ENCODE measurements at places on chromosomes 11 and 22.
A peak's percentile ranks its signal among the peaks of the same experiment; 100 is the strongest.

DNA sequence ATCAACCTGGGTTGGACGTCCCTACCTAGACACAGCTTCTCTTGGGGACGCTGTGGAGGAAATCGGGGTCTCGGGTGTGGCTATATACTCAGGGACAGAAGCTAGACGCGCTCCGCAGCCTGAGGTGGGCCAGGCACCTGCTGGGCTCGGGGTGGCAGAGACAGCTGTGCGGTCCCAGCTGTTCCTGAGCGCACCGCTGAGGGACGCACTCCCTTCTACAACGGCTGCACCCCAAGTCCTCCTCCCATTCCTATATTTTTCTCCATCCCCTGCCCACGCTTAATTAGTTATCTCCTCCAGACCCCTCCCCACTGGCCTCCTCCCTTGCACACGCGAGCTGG, 188 bp upstream of the MTNR1B start:
- DNase-seq: no peak

GRCh38 chr11:2382936-2383851, 6.1 kb downstream of the CD81 start:
- no peak for DNase-seq

GRCh38 chr22:36356708-36357624, 30.8 kb downstream of the MYH9 start:
- no peak for DNase-seq

- no peak for DNase-seq
Measured at GRCh38 chr11:9200471-9200870, 64.7 kb downstream of the DENND5A start.

DNA sequence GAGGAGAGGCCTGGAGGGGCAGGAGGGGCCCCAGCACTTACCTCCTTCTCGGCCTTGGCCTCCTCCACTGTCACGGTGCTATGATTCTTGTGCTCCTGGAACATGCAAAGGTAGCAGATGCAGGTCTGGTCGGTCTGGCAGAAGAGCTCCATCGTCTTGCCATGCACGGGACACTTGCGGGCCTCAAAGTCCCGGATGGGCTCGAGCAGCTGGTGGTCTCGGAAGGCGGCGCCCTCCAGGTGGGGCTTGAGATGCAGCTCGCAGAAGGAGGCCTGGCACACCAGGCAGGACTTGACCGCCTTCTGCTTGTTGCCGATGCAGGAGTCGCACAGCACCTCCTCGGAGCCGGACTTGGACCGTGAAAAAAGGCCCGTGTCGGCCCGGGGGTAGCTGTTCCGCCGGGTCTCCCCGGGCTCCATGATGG, 714 bp downstream of the TRIM29 start:
- no peak for DNase-seq

DNA sequence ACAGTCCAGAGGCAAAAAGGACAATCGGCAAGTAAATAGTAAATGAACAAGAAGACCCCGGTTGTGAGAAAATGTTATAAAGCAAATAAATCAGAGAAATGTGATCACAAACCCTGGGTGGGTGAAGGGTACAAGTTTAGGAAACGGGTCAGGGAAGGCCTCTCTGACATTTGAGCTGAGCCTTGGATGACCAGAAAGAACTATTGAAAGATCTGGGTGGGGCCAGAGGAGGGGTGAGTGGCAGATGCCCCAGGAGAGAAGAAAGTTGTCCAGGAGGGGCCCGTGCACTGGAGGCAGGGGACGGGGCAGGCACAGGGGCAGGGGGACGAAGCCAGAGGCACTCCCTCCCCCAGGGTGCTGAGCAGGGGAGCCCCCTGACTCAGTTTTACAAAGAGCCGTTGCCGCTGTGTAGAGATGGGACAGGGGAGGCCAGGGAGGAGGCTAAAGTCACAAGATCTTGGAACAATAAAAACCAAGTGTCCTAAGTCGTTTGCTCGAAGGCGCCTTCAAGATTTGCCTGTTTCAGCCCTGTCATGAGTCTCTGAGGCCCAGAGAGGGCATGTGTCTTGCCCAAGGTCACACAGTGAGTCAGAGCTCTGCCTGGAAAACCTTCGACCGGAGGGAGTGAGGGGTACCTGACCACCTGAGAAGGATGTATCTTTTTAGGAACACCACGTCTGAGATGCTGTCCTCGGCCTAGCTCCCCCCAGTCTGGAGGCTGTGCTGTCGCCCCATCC, 10.8 kb upstream of the PDGFB start:
- DNase-seq: no peak

DNA sequence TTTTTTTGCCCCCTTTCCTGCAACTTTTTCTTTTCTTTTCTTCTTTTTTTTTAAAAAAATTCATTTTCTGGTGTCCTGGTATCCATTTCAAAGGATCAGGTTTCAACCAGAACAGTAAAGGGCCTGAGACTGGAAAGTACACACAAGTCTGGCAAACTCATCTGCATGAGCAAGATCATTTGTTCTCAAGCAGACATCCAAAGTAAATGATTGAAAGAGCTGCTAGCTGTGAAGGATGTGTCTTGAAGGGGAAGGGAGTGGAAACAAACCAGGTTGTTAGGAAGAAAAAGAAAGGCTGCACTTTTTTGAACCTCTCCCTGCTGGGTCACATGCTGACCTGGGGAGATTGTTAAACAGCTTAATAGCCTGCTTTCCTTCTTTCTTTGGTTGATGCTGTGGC, 5.3 kb downstream of the YAP1 start:
- peak; percentile 97 for DNase-seq

- DNase-seq: peak; percentile 86
Measured at GRCh38 chr11:12159351-12160099, 49.1 kb downstream of the MICAL2 start.

DNA sequence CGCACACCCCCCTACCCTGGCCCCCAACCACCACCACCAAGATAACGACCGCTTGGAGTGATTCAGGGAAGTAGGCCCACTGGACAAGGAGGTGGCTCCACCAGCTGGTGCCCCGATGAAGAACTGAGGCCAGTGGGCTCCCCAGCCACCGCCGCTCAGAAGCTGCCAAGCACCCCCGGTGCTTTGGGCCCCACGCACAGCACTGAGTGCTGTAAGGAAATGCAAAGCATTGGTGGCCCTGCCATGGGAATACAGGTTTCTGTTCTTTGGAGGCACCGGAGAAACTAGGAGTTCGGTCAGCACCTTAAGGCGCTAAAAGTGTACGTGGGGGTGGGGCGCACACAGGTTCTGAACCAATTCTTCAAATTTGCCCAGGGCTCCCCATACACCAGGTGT, 664 bp upstream of the PRSS23 start:
- DNase-seq: no peak

DNA sequence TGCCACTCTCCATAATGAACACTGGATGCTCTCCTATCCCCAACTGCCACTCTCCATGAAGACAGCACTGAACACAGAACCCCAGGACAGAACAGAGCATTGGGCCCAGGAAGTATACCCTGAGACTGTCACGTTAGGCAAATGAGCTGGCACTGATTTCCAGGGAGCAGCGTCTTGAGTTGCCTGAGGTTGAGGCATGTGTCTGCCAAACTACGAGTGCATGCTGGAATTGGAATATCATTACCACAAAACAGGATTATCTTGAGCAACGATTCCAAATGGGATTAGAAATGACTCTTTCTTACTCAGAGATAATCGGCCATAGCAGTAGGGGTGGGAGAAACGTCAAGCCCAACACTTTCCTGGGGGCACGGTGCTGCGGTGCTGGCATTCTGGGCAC, 39.9 kb downstream of the CLPB start:
- DNase-seq: no peak

- DNase-seq: no peak
Measured at GRCh38 chr11:60282286-60282685, 1.8 kb downstream of the MS4A4A start.

DNA sequence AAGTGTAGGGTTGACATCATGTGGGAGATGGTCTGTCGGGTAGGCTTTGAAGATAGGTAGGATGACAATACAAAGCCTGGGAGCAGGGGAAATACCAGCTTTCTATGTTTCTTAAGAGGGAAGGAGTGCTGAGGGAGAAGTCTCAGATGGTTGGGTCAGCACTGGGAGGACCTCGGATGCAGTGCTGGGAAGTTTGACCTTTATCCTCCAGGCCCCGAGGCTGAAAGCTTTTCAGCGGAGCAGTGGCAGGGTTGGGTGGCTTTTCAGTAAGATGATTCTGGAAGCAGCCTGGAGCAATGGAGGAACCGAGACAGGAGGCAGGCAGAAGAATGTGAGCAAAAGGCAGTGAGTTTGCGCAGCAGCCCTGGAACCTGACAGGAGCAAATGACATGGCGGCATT, 43.5 kb upstream of the MYO18B start:
- DNase-seq: no peak

DNA sequence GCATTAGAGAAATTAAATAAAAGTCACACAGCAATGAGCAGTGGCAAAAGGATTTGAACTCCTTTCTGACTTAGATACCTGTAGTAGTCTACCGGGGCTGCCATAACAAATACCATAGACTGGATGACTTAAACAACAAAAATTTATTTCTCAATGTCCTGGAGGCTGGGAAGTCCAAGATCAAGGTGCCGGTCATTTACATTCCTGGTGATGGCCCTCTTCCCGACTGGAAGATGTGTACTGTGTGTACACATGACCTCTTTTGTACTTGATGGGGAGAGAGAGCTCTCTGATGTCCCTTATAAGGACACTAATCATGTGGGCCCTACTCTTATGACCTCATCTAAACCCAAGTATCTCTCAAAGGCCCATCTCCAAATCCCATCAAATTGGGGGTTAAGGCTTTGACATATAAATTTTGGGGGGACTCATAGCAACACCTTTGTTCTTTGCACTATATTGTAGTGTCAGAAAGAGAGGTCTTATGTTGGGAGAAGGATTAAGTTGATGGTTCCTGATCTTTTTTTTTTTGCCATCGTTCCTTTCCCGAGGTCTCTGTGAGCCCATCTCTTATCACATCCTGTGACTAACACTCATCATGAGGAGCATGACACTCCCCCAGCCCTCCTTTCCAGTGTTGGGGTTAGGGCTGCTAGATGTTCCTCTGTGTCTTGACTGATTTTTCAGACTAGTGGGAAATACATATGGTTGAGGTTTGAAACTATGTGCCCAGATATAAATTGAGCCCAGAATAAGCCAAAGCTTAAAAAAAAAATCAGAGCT, 104.3 kb downstream of the TRAF6 start:
- no peak for DNase-seq

- no peak for DNase-seq
Measured at GRCh38 chr11:70290361-70291065, 20.0 kb downstream of the PPFIA1 start.
